ENCODE measurements at places on chromosomes 7 and 10.

DNA sequence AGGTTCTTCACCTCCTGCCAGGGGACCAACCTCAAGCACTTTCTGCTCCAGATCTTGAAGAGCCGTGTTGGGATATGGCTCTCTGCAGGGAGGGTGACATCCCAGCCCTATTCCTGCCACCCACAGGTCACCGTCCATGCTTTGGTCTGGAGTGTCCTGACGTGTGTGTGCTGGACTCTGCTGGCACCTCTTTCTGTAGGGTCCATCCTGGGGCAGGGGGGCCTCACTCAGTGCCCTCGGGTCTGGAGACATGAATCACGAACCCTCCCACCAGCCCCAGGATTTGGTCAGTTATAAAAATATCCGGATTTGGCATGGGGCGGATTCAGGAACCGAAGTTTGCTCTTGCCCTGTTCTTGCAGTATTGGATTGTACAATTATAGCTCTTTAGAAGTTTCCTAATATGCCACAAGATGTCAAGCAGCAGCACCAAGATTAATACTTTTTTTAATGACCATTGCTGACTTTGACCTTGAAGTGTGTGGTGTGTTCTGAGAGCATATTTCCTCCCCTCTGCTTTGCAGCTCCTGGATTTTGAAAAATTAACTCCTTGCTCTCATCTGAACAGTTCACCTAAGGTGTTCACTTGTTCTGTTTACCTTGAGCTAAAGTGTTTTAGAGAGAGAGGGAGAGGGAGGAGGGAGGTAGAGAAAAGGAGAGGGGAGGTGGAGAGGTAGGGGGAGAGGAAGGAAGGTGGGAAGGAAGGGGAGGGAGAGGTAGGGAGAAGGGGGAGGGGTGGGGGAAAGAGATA, 95.4 kb upstream of the SHH start:
- no peak for DNase-seq

- DNase-seq, result no peak
Measured at GRCh38 chr10:109504401-109504800, 418.9 kb downstream of the XPNPEP1 start.

DNA sequence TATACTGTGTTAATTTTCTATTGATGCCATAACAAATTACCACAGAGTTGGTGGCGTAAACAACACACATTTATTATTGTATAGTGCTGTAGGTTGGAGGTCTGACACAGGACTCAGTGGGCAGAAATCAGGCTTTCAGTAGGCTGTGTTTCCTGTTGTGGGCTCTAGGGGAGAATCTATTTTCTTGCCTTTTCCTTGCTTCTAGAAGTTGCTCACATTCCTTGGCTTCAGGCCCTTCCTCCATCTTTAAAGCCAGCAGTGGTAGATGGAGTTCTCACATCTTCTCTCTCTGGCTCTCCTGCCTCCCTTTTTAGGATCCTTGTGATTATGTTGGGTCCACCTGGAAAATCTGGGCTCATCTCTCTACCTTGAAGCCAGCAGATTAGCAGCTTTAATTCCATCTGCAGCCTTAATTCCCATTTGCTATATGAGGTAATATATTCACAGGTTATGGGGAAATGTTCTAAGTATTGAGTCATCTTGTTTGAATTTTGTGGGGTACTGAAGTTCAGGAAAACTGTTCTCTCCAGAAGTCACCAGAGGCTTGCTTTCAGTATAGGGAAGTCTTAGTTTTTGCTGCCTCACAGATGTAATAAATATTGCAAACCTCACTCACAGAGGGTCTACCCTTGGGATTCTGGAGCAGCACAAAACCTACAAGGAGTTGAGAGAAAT, 38.9 kb downstream of the CCNY start:
- DNase-seq, result no peak

- DNase-seq, result no peak
Measured at GRCh38 chr10:52115823-52116222, 198.3 kb upstream of the DKK1 start.

DNA sequence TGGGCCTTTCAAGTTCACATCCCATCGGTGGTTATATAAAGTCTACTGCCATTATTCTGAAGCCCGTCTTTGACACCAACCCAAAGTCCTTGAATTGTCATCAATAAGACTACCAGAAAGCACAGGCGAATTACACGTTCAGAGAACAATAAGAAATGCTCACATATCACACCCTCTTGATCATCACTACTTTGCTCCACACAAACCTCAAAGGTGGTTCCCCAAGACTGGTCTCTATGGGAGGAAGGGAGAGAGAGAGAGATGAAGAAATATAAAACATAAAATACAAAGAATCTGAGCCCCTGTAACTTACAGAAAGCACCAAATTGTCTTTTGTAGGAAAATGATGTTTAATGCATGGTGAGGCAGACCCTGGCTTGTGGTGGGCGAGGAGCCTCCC, 4.4 kb downstream of the HIPK2 start:
- no peak for DNase-seq

DNA sequence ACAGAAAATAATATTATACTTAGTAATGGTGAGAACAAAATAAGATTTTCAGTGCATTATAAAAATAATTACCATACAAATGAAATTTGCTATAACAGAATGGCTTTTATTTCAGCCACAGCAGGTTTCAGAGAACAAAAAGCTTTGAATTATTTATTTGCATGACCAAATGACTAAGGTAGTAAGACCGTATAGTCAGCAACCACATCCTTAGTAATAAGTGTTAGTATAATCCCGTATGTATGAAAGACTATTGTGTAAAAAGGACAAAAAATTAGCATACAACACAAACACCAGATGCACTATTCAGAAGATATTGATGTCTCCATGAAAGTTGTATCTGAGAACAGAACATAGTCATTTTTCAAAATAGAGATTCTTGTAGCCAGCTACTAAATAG, 12.2 kb downstream of the PDZD8 start:
- DNase-seq, result no peak

- no peak for DNase-seq
Measured at GRCh38 chr10:88162852-88163251, 299.4 kb downstream of the PTEN start.

DNA sequence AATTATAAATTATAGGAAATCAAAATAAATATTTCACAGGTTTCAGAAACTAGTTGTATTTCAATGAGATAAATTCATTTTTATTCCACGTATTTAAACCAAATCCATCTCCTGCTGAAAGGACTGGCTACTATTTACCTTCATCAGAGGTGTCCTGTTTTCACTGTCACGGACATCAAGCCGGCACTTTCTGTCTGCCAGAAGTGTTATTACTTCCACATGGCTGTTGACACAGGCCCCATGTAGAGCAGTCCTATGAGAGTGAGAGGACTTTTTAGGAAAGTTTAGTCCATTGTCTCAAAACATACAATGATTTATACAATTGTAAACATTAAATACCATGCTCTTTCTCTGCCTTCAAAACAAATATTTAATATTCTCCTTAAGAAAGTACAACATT, 100.4 kb upstream of the ACBD5 start:
- DNase-seq, result no peak

- DNase-seq, result no peak
Measured at GRCh38 chr10:69800109-69800508, 1.6 kb upstream of the COL13A1 start.

DNA sequence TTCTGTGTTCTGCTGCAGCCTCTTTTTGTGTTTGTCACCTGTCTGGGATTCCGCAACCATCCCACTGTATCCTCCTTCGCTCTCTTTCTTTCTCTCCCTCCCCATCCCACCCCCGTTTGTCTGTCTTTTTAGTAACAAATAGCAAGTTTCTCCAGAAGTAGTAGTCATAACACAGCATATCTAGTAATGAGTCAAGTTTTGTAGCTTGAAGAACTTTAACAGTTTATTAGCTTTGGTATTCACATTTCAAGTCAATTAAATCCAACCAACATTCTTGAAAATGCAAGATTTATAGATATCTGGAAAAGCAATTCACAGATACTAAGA, 154.1 kb upstream of the MTPN start:
- no peak for DNase-seq

DNA sequence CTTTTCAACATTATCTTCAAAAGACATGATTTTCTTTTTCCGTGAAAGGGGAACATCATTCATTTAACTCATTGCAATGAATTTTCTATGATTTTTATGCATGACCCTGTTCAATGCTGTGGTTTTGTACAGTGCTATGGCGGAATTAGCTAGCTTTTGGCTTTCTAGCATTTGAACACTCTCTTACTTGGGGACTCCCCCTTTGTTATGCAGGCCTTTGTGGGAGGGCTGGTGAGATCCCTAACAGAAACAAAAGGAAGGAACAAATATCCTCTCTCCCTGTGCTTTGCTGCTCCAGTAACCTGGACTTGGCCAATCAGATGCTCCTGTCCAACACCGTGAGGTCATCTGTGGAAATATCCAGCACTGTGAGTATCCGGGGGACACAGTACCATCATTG, 353.4 kb upstream of the FZD8 start:
- DNase-seq, result no peak

GRCh38 chr10:123408660-123409059, 254.5 kb downstream of the BUB3 start:
- DNase-seq, result no peak

DNA sequence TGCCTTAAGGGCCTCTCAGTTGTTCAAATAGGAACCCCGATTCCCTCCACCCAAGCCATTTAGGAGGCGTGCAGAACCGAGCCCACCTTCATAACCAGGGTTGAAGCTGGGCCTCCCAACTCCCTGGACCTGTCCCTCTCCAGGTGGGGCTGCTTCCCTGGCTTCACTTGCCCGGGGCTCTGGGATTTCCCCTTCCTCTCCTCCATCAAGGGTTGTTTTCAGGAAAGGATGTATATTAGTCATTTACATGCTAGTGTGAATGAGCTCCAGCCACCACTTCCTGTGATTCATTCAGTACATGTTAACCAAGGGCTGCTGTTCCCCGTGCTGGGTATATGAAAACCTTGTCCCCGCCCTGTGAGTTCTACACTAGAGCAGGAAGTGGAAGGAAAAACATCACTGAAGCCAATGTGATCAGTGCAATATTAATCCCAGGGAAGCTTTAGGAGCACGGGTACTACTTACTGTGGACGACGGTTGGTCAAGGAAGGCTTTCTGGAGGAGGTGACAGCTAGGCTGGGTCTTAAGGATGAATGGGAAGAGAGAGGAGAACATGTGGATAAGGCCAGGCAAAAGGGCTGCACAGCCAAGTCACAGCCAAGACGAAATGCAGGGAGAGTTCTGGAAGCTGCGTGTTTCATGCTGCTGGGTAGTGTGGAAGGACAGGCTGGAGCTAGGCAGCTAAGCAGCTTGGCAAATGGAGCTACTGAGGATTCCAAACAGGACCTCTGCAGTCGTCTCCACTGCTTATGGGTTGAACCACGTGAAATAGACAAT, 150.1 kb upstream of the SHH start:
- no peak for DNase-seq

GRCh38 chr10:48444266-48444665, 137.8 kb downstream of the MAPK8 start:
- DNase-seq, result no peak

GRCh38 chr10:110858297-110858934, 13.3 kb upstream of the PDCD4 start:
- DNase-seq, result no peak

DNA sequence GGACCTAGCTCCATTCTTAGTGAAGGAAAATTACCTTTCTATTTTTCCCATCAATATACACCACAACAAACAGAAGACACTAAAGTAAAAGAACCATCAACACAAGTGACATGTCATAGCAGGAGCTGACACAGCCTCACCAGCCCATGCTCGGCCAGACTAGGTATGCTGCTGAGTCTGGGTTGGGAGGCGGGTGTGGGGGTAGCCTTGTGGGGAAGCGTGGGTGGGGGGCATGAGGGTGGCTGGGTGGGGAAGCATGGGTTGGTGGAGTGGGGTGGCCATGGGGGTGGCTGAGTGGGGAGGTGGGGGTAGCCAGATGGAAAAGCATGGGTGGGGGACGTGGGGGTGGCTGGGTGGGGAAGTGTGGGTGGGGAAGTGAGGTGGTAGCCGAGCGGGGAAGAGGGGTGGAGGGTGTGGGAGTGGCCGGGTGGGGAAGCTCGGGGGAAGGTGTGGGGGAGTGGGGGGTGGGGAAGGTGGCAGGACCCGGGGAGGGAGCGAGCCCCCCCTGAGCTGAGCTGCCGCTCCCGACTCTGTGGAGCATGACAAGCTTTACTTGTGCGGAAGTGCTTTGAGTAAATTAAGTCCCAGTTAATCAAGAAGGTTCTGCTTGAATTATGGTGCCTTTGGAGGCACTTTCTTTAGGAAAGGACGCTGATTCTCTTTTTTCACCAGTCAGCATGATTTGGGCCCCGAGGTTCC, 294.6 kb upstream of the ZNF32 start:
- DNase-seq, result no peak

DNA sequence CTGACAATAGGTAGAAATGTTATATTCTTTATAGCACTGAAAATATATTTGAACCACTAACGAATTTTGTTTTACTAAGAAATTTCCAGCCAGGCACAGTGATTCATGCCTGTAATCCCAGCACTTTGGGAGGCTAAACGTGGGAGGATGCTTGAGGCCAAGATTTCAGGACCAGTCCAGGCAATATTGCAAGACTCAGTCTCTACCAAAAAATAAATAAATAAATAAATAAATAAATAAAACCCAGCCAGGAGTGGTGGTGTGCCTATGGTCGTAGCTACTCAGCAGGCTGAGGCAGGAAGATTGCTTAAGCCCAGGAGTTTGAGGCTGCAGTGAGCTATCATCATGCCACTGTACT, 39.8 kb downstream of the PIP4K2A start:
- no peak for DNase-seq

GRCh38 chr7:157972914-157973313, 614.7 kb downstream of the PTPRN2 start:
- no peak for DNase-seq

DNA sequence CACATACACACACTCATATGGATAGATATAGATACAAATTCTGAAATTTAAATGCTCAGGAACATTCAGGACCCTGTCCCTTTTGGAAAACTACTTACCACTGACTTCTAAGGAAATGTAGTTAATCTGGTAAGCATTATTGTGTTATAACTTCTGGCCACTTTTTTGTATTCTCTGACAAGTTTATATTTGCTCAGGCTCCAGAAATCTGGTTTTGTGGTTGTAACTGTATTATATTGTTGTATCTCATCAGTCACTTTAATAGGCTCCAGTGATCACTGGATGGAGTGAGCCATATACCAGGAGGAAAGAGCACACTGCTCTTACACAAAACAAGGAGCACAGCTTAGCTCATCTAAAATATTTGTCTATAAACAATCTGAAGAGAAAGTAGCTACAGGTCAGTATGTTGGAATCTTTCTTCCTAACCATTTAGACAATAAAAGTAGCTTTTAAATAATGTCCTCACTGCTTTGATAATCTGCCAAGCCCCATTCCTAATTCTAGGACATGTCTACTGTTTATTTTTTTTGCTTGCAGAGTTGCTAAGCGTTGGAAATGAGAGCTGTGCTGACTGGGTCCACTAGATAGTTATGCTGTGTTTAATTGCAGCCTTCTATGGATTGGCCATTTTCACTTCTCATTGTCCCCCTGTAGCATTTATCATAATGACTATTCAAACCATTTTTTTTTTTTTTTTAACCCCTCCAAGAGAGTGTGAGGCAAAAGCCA, 43.8 kb downstream of the SMNDC1 start:
- no peak for DNase-seq

- DNase-seq, result no peak
Measured at GRCh38 chr7:120617275-120617674, 240.7 kb downstream of the TSPAN12 start.

Measured in NCI-H187 (cell line).